ENCODE measurements at places on chromosomes 1 and 21.

DNA sequence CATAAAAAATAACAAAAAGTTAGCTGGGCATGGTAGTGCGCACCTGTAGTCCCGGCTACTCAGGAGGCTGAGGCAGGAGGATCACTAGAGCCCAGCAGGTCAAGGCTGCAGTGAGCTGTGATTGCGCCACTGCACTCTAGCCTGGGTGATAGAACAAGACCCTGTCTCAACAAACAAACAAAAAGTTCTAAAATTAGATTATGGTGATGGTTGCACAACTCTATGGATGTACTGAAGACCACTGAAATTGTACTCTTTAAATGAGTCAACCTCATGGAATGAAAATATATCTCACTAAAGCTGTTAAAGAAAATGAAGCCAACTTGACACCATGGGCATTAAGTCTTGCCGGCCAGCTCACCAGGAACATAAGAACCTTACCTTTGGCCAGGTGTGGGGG, 9.1 kb downstream of the MRAP start:
- peaks cover 30% of the 10 kb centered on the region for H3K36me3 ChIP-seq
- H3K27ac ChIP-seq: no peak overlapping the region
- no peak overlapping the region for H3K4me3 ChIP-seq
- peaks cover 7% of the 10 kb centered on the region for H3K4me1 ChIP-seq
- H3K27me3 ChIP-seq: no peaks in the 10 kb centered on the region
- DNase-seq: no peak

- no peak for DNase-seq
- H3K27me3 ChIP-seq: peaks cover 12% of the 10 kb centered on the region
- no peak overlapping the region for H3K27ac ChIP-seq
- H3K4me1 ChIP-seq: no peaks in the 10 kb centered on the region
These were observed 34.1 kb downstream of the EXTL2 start for GRCh38 chr1:100860397-100860991.

DNA sequence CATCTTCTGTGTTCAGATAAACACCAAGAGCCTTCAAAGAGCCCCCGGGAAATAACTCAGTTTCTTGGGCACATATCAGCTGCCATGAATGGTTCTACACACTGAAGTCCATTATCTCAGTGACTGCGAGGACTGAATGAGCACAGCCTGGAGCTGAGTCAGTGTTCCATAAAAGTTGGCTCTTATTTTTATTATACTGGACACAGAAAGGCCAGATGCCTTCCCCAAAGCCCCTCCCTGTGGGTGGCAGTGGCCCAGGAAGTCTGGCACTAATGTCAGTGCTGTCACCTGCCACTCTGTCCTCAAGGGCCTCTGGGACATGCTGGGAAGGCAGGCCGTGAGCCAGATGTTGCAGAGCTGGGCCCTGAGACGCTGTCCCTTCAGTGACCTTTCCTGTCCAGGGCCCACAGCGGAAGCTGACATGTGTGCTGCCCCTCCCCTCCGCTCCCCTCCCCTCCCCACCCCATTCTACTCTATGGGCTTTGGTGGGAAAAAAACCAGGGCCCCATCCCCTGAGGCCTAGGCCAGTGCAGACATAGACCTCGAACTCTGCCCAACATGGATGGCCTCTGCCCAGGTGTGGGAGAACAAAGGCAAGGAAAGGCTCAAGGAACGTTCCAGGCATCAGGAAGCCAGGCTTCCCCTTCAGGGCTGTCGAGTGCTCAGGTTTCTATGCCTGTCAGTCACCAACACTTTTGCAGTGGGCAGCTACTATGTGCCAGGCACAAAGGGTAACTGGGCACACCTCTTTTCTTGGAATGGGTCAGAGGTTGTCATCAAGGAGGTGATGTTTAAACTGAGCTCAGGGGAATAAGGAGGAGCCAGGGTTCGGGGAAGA, 22.4 kb upstream of the NPPB start:
- H3K27ac ChIP-seq: no peak overlapping the region
- no peak for DNase-seq
- H3K36me3 ChIP-seq: no peaks in the 10 kb centered on the region
- H3K4me3 ChIP-seq: no peak overlapping the region
- no peaks in the 10 kb centered on the region for H3K4me1 ChIP-seq

DNA sequence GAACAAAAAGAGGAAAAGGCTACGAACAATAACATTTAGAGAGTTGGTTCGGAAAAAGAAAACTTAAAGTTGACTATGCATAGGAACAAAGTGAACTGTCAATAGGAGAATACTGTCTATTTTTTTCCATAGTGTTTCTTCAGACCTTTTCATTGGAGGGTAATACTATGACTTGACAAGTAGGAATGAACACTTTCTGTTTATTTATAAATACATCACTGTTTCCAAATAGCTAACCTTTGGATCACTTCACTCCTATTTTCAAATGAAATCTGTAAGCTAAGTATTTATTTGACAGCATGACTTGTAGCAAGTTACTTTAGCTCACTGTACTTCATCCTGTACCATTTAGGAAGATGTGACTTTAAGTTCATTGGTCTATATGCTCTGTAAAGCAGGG, 221.3 kb downstream of the COL24A1 start:
- DNase-seq: no peak
- H3K4me3 ChIP-seq: no peak overlapping the region
- H3K27ac ChIP-seq: no peak overlapping the region
- no peaks in the 10 kb centered on the region for H3K27me3 ChIP-seq

- peaks cover 37% of the 10 kb centered on the region for H3K36me3 ChIP-seq
- peak overlapping the region; percentile 83 for H3K4me3 ChIP-seq
- peaks cover 6% of the 10 kb centered on the region for H3K27me3 ChIP-seq
- H3K27ac ChIP-seq: peak overlapping the region; percentile 87
- no peak for DNase-seq
These were observed 674 bp downstream of the BCL10 start for GRCh38 chr1:85275701-85276214.

- H3K4me1 ChIP-seq: peaks cover 6% of the 10 kb centered on the region
- H3K4me3 ChIP-seq: no peak overlapping the region
- peaks cover 5% of the 10 kb centered on the region for H3K27me3 ChIP-seq
- DNase-seq: no peak
- no peaks in the 10 kb centered on the region for H3K36me3 ChIP-seq
- H3K27ac ChIP-seq: no peak overlapping the region
These were observed 201.7 kb downstream of the NRIP1 start for GRCh38 chr21:14862794-14863720.

DNA sequence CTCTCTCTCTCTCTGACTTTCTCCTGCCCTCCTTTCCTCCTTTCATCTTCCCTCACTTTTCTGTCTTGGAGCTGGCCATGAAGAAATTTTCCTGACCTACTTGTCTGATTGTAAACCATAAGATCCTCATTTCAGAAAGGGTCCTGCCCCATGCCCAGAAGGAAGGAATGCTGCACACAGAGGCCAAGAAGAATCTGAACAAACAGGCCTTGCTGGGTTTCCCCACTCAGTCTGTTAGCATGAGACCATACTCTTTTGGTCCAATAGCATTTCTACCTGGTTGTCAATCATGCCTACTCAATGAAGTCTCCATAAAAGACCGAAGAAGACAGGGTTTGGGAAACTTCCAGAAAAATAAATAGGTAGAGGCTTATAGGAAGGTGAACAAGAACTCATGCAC, 128.7 kb downstream of the MAB21L3 start:
- no peaks in the 10 kb centered on the region for H3K36me3 ChIP-seq
- H3K27me3 ChIP-seq: no peaks in the 10 kb centered on the region
- H3K4me3 ChIP-seq: no peak overlapping the region

GRCh38 chr1:96688767-96689166, 32.8 kb upstream of the PTBP2 start:
- no peaks in the 10 kb centered on the region for H3K36me3 ChIP-seq
- no peaks in the 10 kb centered on the region for H3K27me3 ChIP-seq
- no peak overlapping the region for H3K4me3 ChIP-seq
- no peaks in the 10 kb centered on the region for H3K4me1 ChIP-seq

GRCh38 chr1:155000411-155000725, 2.2 kb upstream of the ZBTB7B start:
- no peak for DNase-seq
- peak overlapping the region; percentile 97 for H3K4me3 ChIP-seq
- peaks cover 14% of the 10 kb centered on the region for H3K36me3 ChIP-seq
- peaks cover 38% of the 10 kb centered on the region for H3K4me1 ChIP-seq
- no peaks in the 10 kb centered on the region for H3K27me3 ChIP-seq
- H3K27ac ChIP-seq: peak overlapping the region; percentile 93

DNA sequence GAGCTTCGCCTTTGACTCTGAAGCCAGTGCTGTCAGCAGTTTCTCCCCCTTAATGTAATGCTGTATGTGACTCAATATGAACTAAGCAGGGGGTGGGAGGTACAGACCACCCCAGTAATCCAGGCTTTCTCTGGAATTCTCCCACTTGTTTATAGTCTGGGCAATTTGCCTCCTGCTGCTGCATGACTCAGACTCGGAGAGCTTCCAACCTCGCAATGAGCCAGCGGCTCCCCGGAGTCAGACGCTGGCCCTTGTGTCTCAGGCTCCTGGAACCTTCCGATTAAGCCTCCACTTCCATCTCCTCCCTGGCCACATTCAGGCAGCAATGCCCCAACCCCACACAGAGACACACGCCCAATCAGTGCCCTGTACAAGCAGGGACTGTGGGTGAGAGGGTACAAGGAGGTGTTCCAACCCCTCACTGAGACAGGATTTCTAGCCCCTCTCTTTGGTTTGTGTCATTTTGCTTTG, 471.7 kb upstream of the VAMP3 start:
- H3K4me1 ChIP-seq: no peaks in the 10 kb centered on the region
- H3K27ac ChIP-seq: no peak overlapping the region
- H3K4me3 ChIP-seq: no peak overlapping the region
- peaks cover 7% of the 10 kb centered on the region for H3K27me3 ChIP-seq

GRCh38 chr1:108141621-108142020, 58.5 kb downstream of the SLC25A24 start:
- no peak for DNase-seq
- H3K4me3 ChIP-seq: no peak overlapping the region
- no peak overlapping the region for H3K27ac ChIP-seq
- H3K4me1 ChIP-seq: peaks cover 4% of the 10 kb centered on the region

DNA sequence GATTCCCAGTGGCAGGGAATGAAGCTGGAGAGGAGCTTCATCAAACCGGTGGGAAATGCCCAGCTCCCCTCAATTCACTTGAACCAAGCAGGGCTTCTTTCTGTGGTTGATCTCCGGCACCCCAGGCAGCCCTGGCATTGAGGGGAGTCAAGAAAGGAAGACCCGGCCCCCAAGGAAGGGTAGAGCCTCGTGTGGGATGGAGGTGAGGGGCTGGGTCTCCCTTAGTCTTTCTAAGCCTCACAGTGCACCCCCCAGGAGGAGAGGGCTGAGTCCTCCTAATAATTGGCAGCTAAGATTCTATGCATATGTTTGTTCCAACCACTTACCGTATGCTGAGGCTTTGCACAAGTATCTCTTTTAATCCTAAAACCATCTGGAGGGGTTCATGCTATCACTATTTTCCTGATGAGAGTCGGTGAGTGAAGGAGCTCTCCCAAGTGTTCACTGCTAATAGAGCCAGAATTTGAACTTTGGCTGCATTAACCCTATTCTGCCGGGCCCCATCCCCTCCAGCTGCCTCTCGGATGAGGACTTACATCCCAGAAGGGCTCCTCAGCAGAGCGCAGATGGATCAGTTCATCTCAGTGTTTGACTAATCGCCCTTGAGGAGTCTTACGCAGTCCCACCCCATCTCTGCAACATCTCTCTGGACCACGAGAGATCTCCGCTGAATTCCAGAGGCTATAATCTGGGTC, 33.1 kb upstream of the TMEM51 start:
- DNase-seq: no peak
- no peaks in the 10 kb centered on the region for H3K4me1 ChIP-seq
- no peaks in the 10 kb centered on the region for H3K36me3 ChIP-seq
- no peak overlapping the region for H3K4me3 ChIP-seq
- H3K27ac ChIP-seq: no peak overlapping the region

DNA sequence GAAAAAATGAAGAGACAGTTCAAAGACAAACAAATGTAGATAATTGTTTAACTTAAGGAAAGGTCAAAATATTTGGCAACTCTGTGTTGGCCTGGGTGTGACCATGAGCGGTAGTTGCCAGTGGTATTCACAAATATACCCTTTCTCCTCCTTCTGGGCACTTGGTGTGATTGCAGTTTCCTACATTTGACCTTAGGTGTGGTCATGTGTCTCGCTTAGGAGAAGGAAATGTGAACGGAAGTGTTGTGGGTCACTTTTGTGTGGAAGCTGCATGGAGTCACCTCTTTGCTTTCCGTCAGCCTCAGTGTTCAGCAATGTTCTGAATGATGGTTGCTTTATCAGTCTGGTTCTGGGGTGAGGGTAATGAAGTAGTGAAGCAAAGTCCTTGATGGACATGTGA, 3.4 kb upstream of the PCSK9 start:
- no peak overlapping the region for H3K27ac ChIP-seq
- H3K4me3 ChIP-seq: no peak overlapping the region
- H3K27me3 ChIP-seq: peaks cover 62% of the 10 kb centered on the region
- H3K4me1 ChIP-seq: peaks cover 3% of the 10 kb centered on the region

- H3K4me1 ChIP-seq: no peaks in the 10 kb centered on the region
- no peak overlapping the region for H3K27ac ChIP-seq
- no peak overlapping the region for H3K4me3 ChIP-seq
- H3K36me3 ChIP-seq: peaks cover 55% of the 10 kb centered on the region
- DNase-seq: no peak
These were observed 16.6 kb downstream of the NUDC start for GRCh38 chr1:26938004-26938658.

DNA sequence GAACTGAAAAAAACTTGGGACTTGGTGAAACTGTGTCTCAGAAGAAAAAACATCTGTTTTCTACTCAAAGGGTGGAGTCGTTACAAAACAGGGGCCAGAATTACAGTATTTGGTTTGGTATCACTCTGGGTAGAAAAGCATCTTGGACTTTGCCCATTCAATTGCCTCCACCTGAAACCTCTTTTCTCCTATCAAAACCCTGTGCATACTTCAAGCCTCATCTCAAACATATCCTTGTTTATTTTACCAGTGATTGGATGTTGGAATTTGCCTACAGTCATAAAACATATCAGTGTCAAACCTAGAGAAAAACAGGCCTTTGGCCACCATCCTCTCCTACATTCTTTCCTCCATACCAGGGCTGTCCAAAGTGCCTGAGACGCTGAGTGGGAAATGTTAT, 281.5 kb downstream of the PLPP3 start:
- H3K27ac ChIP-seq: no peak overlapping the region
- H3K27me3 ChIP-seq: no peaks in the 10 kb centered on the region
- H3K4me1 ChIP-seq: no peaks in the 10 kb centered on the region
- no peak overlapping the region for H3K4me3 ChIP-seq
- H3K36me3 ChIP-seq: no peaks in the 10 kb centered on the region
